ENCODE measurements at places on chromosomes 12 and 14.

DNA sequence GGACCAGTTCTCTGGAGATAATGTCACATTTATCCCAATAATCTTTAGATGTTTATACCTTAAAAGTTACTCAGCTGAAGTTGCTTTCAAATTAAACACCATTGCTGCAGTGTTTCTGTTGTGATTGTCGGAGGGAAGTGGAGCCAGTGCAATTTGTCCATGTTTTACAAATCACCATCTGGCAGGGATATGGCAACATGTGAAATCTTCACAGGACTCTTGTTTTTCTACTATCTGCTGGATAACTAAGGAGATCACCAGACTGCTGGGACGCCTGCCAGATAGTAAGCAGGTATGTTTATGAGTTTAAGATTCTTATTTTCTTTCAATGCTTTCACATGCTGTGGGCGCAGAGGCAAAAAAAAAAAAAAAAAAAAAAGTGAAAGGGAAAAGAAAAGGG, 100.3 kb upstream of the SOX5 start:
- no peak for DNase-seq

DNA sequence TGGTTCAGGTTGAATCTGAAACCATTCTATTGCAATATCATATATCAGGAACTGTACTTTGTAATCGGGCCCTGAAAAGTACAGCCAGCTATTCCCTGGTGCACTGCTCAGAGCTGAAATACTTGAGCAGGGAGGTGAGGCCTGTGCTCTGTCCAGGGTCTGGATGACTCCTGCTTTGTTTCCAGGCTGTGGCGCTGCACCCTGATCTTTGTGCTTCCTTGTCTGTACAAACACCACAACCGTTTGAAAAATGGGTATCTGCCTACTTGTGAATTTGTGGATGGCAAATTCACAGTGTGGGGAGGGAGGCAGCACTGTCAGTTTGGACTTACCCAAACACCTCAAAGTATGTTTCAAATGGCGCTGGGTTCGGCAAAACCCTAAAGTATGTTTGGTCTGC, 155.4 kb upstream of the FAR2 start:
- DNase-seq, result no peak

- DNase-seq, result no peak
Measured at GRCh38 chr14:97077253-97077653, 280.1 kb downstream of the VRK1 start.

GRCh38 chr14:32192712-32193373, 9.0 kb upstream of the RNU6-7 start:
- no peak for DNase-seq

- DNase-seq, result peak; percentile 14
Measured at GRCh38 chr14:99758121-99758821, 34.9 kb upstream of the EML1 start.

GRCh38 chr14:36423430-36423829, 96.6 kb downstream of the NKX2-1 start:
- DNase-seq, result no peak

GRCh38 chr12:98154850-98155249, 360.5 kb upstream of the TMPO start:
- peak; percentile 70 for DNase-seq

DNA sequence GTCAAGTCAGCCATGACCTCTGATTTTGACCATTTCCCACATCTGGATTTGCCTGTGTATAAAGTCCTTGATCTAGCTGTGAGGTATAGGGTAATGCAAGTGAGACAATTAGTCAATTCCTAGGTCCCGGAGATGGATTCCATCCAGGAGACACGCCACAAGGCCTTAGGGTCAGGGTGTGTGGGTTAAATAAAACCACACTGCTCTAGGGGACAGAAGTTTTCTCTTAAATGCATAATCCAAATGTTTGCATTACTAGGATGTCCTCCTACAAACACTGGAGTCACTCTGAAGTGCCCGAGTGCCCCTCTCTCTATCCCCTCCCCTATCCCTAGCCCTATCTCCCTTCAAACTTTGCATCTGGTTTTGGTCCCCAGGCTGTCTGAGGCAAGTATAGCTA, 26.8 kb downstream of the LRIG3 start:
- DNase-seq, result no peak

DNA sequence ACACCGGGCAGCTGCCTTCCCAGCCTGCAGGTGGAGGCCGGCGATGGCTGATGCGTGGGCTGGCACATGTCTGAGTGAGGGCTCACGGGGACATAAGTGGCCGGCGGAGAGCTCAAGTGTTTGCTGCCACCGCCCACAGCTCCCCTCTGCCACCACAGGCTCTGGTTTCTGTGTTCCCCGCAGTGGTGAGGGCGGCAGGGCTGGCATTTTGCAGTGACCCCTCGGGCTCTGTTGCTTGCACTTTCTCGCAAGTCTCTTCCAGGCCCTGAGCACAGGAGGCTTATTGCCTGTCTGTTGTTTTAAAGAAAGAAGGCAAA, 271.0 kb upstream of the RTL1 start:
- DNase-seq, result no peak

Measured in NCI-H82 (cell line).